AG04449 (cell line): ENCODE measurements at places on chromosomes 3 and 15.

DNA sequence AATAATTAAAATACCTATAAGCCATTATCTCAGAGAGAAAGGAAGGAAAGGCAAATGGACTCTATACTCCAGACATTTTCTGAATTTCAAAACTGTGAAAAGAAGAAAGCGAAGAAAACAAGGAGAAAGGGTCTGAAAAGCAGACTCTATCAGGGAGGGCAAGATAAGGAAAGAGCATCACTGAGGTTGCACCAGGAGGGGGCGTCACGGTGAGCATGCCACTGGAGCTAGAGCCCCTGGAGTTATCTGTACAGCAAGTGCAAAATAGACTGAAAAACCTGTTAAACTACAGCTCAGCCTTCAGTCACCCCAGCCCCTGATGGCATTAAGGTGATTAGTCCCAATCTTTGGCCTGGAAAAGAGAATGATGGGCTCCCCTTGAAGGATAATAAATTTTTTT is 514.3 kb downstream of the GABRG3 start:
- no peak for DNase-seq

GRCh38 chr15:64837502-64837901 is 4.2 kb upstream of the PLEKHO2 start:
- no peak for DNase-seq

- no peak for DNase-seq
Measured at GRCh38 chr3:177194299-177194698, 3.0 kb downstream of the TBL1XR1 start.

DNA sequence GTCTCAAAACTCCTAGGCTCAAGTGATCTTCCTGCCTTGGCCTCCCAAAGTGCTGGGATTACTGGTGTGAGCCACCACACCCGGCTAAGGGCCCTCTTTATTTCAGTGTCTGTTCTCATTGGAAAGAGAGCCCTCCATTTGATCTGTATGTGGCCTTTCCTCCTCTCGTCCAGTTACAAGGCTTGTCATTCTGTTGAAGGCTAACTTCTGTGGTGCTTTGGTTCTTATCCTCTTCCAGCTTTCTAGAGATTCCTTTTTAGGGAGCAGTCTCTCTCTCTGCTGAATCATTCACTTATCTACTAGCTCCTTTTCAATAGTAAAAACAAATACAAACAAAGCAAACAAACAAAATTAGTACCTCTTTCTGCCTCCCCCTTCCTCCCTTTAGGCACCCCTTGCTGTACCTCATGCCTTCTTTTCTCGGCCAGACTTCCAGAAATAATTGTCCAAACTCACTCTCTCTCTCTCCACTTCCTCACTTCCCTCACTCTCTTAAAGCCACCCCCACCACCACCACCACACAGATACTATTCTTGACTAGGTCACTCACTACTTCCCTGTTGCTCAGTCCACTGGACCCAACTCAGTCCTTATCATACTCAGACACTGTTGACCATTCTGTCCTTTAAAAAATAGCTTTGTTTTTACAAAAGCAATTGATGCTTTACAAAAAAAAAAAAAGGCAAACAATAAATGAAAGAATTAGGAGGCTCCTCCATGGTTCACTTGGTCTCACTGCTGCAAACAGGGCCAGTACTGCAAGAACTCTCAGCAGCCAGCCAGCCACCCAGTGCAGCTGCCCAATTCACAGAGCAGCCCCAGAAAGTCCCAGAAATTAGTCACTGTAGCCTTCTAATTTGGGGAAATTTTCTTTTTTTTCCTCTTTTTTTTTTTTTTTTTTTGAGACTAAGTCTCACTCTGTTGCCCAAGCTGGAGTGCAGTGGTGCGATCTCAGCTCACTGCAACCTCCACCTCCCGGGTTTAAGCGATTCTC is 31.7 kb upstream of the RAB11A start:
- no peak for DNase-seq

DNA sequence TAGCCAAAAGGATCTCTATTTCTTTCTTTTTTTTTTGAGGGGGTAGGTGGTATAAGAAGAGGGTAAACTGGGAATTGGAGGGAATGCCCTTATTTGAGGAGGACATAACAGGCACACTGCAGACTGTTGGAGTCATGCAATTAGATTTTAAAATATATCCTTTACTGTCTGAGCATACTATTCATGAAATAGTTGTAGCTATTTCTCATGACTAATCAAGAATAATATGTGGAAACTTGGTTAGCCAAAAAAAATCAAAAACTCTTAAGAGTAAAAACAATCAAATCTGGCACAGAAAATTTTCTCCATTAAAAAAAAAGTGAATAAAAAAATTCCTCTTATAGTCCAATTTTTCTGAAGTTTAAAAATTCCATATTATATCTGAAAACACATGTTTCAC is 174.9 kb downstream of the SCAPER start:
- peak; percentile 5 for DNase-seq

DNA sequence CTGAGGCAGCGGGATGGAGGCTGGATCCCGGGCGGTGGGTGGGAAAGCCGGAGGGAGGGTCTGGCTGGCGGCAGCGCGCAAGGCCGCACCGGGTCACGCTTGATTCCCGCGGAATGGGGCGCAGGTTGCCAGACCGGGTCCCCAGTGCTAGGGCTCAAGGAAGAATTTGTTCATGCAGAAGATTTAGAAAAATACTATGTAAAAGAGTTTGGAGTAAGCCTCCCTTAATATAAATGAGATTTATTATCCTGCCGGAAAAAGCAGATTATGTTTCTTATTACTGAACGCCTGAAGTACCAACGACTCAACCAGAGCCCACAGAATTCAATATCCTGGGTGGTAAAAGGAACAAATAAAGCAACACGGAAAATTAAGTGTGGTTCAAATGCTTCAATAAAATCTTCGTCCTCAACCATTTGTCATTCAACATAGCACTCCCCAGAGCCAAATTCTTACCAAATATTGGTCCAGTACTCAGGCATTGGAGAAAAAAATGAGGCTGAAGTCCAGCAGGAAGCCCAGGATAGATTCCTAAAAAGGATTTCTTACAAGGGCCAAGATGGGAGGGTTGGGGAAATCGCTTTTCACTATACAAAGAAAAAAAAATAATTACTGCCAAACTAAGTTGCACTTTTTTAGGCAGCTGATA is 1.2 kb upstream of the ZBTB20 start:
- DNase-seq = no peak

GRCh38 chr15:101176625-101177024 is 75.2 kb downstream of the CHSY1 start:
- no peak for DNase-seq

DNA sequence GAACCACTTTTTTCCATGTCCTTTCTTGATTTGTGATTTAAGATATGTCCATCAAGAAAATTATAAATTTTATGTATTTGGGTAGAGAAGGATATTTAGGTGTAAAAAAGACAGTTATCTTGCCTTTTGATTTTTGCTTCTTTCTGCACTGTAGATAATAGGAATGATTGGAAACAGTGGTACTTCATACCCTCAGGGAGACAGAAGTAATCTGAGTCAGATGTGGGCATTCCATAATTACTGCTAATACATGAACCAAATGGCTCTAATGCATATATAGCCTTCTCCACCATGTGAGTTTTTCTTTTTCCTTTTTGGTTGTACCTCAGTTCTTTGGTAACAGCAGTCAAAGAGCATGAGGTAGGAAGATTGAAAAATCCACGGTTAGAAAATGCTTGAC is 67.2 kb downstream of the RARB start:
- DNase-seq = no peak

GRCh38 chr3:127634653-127635052 is 5.7 kb downstream of the PODXL2 start:
- no peak for DNase-seq

DNA sequence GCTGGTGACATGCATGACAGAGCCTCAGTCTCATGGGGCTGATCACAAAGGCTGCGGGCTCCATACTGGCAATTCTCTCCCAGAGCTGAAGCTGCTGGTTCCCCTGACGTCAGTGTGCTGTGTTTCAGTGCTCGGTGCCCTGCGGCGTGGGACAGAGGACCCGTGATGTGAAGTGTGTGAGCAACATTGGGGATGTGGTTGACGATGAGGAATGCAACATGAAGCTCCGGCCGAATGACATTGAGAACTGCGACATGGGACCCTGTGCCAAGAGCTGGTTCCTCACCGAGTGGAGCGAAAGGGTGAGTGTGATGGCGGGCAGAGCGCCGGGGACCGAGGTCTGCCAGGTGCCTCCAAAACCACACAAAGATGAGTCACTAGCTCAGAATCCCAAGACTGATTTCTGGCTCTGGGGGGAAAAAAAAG is 62.0 kb upstream of the NR2E3 start:
- no peak for DNase-seq

GRCh38 chr3:113270786-113271185 is 59.4 kb downstream of the BOC start:
- DNase-seq = no peak

DNA sequence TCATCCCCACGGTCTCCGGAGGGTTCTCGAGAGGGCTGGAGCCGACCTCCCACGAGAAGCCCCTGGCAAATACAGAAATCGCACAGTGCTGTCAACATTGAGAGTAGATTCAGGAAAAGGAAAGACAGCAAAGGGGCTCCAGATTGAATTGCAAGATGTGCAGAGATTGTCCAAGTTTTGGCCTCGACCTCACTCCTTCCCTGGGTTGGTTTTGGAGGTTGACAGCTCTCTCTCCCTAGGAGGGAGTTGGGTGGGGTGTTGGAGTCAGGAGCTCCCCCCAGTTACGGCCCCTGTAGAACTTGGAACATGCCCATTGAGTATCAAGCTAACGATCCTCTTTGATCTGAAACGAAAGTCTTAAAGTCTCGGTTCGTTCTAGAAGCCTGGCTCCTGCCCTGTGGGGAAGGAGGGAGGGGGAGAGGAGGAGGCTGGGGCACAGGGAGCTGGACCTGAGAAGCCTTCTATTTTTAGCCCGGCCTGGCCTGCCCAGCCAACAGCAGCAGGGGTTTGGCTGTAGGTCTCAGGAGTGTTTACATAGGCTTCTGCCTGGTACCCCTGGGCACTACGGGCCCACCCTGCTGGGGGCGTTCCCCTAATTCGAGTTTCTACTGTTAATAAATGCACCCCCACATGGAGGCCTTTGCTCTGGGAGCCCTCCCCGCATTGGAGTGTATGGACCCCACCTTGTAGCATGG is 672 bp upstream of the KY start:
- DNase-seq = no peak

DNA sequence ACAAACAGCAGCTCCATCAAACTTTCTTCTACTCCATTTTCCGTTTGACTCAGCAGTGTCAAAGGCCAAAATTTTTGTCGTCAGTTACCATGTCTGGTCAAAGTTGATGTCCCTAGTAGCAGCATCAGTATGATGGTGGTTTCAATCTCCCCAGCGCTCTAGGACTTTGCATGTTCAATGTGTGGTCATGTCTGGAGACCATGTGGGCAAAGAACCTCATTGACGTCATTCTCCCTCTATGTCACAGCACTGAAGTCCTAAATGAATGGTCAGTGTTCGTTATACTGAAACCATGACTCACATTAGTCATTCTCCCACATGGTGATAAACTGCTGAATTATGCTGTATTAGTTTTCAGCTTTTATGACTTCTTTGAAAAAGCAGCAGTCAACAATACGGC is 23.2 kb downstream of the SHC4 start:
- peak; percentile 92 for DNase-seq

GRCh38 chr3:170220871-170221270 is 1.4 kb upstream of the PRKCI start:
- no peak for DNase-seq

DNA sequence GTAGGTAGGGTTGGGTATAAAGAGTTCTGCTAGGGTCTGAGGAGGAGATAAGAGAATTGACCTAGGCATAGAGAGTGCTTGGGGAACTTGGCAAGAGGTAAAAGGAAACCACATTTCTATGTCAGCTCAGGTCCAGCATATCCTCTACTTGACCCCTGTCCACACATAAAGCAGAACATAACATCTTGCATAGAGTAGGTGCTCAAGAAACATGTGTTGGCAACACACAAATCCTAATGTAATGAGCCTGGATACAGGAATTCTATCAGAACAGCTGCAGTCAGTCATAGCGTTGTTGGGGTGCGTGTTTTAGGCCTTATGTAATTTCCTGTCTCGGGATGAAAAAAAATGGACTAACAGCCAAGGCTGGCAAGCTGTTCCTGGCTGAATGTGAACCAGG is 35.0 kb upstream of the PLCL2 start:
- DNase-seq = no peak

GRCh38 chr3:50266017-50266416 is 2.9 kb upstream of the SEMA3B start:
- DNase-seq = no peak

DNA sequence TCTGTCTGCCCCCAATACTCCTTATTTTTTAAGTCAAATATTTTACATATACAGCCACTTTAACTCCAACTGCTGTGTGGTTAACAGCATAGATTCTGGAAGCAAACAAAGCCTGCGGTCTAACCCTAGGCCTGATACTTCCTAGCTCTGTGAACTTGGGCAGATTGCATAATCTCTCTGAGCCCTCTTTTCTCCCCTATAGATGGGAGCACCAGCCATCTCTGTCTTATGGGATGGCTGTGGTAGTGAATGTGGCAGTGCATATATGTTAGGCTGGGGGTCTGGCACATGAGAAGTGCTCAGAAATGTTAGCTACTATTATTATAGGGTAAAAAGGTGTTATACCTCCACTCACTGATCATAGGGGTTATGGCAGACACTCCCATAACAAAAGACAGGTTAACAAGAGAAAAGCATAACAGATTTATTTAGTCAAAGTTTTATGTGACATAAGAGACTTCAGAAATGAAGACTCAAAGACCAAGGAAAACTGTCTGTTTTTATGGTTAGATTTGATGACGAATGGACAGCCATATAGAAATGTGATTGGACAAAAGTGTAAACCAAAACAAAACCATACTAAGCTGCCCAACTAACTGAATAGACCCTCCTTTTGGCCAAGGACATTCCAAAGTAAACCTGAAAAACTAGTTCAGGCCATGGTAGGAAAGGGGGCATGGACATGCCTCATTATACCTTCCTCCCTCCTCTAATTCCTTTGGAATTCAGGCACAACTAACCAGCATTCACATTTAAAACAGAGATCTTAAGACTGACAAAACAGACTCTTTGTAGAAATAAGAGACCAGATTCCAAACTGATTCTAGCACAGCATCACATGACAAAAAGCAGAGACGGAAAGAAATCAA is 53.9 kb upstream of the DAZL start:
- DNase-seq = no peak

DNA sequence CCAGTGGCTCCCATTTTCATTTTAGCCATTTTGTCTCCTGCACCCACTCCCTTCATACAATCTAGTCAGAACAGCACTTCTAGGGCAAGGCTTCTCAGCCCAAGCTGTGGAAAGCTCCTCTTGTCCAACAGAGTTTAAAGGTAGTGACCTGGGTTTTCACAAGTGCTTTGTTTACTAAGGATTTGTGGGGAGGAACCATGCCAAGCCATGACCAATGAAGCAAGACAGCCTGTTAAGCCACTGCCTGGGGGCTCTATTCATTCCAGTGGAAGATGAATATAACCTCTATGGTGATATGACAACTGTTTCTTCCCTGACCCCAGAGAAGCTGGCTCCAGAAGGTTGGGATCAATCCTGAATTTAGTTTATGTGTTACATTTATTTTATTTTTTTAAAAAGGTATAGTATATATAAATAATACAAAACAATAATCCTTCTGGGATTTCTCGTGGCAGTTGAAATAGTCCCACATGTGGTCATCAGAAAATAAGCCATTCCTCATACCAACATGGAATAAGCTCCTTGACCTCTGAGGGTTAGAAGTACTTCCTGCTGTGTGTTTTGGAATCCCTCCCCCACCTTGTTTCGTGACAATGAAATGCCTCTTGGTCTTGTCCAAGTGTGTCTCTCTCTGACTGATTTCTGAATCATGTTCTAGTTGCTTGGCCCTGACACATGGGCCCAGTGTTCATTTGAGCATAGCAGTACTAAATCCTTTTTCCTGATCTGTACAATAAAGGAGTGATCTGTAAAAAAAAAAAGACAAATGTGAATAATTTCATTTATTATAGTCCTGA is 13.3 kb upstream of the THUMPD3 start:
- DNase-seq = no peak
